Stimulated activated CD8-positive, alpha-beta memory T cell treated with anti-CD3 and anti-CD28 coated beads, Interleukin-4, amount 100 ng/mL, for 4 hours (primary cell): ENCODE measurements at places on chromosomes 3 and 15.

DNA sequence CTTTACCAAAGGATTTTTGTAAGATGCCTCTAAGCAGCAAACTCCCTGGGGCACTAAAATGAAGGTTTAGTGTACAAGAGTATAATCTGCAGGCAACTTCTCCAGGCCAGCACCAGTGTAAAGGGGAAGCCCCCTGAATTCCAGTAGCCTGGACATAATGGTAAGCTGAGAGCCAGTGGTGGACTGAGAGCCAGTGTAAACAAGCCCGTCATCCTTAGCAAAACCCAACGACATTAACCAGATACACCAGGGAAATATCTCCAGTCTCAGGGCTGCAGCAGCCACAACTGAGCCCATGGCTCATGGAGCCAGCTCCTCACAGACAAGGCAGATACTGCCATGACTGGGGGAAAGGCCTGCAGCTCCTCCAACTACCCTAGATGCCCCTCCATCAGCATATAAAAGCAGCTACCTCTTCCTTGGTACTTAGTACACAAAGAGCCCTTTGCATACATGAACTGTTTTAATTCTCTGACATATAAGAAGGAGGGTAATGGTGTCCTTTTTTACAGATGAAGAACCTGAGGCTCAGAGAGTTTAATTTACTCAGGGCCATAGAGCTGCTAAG, 21.7 kb downstream of the PARP16 start:
- no peak for DNase-seq

DNA sequence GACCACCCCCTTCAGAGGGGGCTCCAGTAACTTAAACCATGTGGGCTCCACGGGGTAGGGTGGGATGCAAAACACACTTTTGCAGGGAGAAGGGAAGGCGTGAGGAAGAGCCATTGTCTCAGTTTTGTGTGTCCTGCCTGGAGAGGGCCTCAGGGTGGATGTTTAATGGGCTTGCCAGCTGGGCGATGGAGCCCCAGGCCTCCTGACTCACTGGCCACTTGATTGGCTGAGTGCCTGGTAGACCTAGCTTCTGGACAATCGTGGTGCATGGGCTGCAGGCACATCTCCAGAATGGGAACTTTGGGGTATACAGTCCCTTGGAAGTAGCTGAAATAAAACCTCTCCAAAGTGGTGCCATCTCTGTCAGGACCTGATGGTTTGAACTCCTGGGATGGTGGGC, 118.3 kb upstream of the MRPS22 start:
- no peak for DNase-seq

- DNase-seq, result no peak
These were observed 1.8 kb downstream of the LMCD1 start for GRCh38 chr3:8503461-8503860.

DNA sequence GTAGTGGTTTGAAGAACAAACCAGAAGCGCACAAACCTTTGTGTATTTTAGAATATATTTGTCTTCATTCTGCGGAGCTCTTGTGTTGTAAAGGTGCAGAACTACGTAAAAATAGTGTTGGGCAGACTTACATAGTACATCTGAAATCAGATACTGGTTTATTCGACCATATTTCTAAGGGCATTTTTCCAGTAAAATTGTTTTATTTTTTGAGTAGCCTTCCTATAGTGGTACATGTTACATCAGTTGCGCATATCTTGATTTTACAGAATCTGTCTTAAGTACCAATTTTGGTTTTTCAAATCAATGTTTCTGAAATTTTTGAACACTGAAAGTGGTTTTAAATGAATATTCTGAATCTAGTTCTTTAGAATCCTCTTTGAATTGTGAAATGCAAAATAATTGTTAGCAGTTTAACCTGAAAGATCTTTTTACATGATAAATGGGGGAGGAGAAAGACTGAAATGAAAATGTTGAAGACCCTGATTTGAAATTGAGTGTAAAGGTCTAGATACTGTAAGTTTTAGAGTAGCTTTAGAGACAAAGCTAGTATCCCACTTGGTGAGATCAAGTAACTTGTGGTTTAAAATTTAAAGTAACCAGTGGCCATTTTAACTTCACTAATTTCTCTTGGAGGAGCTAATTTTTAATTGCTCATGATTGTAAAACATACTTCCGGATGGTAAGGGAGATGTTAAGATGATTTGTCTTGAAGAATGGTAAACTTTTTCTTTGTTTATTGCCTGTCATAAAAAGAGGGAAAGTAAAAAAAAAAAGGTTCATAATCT, 15.5 kb upstream of the CHD2 start:
- no peak for DNase-seq

DNA sequence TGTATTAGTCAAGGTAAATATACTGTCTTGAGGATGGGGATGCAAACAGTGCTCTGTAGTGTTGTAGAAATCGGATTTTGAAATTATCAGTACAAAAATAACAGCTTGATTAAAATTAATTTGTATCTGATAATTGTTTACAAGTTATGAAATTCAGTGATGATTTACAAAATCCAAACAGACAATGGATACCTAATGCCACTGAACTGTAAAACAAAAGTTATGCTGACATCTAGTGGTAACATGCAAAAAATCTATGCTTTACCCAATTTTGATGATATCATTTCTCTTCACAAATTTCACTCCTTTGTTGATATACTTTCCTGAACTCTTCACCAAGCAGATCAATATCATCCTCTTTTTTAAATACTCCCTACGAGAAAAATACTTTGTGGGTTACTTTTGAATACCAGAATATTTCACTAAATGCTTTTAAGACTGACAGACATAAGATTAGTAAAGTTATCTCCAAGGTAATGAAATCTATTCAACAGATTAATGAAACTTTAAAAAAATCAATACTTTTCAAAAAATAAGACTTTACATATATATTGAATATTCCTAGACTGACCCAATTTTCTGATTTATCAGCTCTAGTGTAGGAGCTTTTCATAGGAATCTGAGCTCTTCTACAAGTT, 36.0 kb downstream of the MNS1 start:
- DNase-seq, result no peak

DNA sequence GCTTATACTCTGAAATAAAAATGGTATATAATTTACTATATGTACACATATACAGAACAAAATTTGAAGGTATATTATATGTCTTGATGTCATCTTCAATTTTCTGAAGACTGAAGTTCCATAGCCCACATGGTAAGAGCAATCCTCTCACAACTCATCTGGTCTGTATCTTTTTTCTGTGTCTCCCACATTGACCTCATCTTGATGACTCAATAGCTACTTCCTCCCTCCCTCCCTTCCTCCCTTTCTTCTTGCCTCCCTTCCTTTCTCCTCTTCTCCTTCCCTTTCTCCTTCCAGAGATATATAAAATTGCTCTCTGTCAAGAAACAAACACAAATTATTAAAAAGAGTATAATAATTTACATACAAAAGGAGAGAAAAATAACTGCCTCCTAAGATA, 268.5 kb downstream of the SQOR start:
- no peak for DNase-seq

GRCh38 chr15:40323953-40324937, 753 bp downstream of the INAFM2 start:
- DNase-seq, result no peak

DNA sequence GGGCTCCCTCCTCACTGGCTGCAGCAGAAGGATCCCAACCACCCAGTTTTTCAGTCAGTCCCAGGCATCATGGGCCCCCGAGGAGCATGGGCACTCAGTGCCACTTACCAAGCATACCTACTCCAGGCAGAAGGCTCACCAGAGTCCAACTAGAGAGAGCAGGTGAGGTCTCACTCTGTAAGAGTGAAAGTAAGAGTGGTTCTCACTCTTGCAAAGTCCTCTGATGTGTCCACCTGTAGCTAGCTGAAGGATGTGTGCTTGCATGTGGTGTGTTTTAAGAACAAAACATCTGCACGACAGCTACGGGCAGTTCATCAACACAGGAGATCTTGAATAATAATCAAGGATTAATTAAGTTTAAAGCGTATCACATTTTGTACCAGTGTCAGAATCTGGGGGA, 49.7 kb downstream of the CCK start:
- DNase-seq, result no peak

DNA sequence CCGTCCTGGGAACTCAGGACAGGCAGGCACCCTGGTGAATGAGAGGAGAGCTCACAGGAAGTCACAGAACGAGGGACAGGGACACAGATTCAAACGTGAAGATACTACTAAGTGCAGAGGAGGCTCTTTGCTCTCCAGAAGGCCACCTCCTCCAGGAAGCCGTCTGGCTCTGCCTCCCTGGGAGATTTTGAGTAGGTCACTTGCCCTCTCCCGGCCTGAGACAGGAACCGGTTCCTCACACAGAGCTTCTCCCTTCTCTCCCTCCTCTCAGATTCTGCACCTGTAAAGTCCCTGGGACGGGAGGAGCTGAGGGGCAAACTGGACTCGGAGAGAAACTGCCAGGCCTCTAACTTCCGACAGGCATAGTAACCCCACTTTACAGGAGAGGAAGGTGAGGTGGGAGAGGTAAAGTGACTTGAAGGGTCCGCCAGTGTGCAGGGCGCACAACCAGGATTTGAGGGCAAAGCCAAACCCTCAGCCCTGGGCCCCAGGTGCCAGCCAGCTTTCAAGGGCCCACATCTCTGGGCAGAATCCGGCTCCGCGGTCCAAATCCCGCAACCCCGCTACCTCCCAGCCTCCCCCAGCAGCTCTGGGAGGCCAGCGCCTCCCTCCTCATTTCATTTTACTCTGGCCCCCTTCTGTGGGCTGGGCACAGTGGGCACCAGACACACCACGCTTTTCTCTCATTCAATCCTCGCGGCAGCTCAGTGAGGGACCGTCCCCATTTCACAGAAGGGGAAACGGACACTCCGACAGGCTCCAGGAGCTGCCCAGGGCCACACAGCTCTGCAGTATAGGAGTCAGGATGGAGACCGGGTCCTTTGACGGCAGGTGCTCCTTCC, 150.2 kb downstream of the SMAD6 start:
- DNase-seq, result no peak

DNA sequence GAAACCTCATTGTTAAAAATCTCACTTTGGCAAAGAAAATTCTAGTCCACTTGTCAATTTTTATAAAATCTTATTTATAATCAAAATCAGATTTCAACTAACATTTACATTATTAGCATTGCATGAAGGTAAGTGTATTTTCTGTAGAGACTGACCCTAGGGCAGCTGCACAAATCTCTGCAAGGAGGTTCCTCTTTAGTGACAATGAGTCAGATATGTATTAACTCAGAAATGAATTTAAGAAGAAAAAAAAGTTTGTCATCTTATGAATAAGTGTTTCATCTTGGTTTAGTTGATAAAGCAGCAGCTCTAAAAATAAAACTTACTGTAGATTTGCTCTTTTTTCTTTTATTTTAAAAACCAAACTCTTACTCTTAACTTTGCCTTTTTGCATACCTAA, 9.0 kb upstream of the GNB4 start:
- no peak for DNase-seq

DNA sequence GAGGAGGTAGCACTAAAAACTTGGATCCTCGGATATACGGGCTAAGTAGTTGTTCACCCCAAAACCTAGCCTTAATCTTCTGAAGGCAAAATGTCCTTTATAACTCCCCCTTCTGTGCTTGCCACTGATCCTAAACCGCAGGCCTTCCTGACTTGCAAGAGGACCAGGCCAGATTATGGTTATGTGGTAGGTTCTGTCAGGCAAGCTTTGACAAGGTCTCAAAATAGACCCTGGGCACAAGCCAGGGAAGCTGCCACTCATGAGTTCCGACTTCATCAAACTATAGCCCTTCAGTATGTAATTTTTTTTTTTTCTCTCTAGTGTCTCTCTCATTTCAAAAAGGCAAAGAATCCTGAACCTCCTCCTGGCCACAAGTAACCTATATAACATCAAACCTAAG, 3.2 kb downstream of the LRRFIP2 start:
- no peak for DNase-seq

- no peak for DNase-seq
These were observed 28.8 kb downstream of the ATG7 start for GRCh38 chr3:11300970-11301369.

- no peak for DNase-seq
These were observed 12.0 kb upstream of the XXYLT1 start for GRCh38 chr3:195282961-195283360.

DNA sequence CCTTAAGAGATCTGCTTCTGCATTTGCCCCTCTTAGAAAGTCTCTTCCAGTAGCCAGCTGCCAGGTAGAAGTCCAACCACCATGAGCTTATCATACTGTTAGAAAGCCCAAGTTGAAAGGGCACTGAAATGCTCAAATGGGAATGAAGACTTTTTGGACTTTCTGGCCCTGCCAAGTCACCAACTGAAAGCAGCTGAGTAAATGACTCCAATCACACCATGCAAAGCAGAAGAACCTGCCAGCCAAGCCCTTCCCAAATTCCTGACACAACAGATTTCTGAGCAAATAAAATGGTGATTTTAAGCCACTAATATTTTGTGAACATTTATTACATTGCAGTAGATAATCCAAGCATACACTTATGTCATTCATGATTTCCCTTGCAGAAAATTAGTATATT, 2.1 kb upstream of the CMTM8 start:
- no peak for DNase-seq

DNA sequence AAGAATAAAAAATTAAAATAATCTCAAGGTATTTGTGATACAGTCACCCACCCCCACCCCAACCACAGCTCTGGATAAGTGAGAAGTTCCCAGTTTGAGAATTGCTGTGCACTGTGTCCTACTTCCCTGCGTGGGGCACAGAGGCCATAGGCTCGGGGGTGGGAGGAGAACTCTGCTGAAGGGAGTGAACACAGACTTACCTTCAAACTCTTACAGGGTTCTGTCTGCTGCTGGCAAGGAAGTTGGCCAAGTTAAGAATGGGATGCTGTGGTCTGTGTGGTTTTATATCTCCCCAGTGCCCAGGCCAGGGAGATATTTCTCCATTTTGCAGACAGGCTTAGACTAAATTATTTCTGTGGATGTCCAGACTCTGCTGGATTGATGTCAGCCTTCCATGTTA, 37.6 kb downstream of the SPTSSB start:
- DNase-seq, result no peak

DNA sequence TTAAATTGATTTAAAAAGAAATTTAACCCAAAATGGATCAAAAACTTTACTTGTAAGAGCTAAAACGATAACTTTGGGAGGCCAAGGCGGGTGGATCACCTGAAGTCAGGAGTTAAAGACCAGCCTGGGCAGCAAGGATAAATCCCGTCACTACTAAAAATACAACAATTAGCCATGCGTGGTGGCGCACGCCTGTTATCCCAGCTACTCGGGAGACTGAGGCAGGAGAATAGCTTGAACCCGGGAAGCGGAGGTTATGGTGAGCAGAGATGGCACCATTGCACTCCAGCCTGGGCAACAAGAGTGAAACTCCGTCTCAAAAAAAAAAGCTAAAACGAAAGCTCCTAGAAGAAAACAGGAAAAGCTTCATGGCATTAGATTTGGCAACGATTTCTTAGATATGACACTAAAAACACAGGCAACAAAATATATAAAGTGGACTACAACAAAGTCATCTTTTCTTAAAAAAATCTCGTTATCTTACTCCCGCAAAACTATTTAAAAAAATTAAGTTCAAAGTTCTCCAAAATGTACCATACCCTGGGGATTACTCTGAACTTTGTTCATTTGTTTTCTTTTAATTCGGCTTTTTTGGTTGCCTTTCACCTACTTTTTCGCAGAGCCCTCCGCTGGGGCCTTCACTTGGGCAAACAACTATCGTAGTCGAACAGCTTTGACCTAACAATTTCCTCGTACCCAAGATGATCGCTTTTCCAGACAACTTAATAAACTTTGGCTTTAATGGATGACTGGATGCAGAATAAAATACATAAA, 2.9 kb downstream of the HDDC3 start:
- no peak for DNase-seq
